ENCODE measurements at places on chromosomes 4 and X. TPM values are rescaled to one million over a fixed set of nuclear protein-coding genes. Genes with fewer than 3 reads are reported as not detected.

GRCh38 chr4:123415977-123416376, 19.4 kb downstream of the SPRY1 start:
- peak; percentile 74 for DNase-seq

- DNase-seq = peak; percentile 35
Measured at GRCh38 chr4:89212666-89213381, 94.8 kb downstream of the GPRIN3 start.

DNA sequence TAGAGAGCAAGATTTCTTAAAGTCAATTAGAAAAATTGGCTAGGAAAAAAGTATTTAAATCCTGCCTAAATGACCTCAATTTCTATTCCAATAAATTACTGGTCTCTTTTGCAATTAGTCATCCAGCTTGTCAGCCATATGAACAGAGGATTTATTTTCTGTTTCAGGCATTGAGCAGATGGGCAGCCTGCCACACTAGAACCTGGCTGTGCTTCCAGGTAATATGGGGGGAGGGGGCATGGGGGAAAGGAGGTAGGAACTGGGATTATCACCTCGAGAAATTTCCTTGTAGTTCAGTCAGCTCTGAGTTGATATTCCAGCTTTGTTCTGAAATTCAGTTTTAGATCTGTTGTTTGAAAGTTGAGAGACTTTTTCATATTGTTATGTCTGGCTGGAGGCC, 206.3 kb upstream of the LCORL start:
- no peak for DNase-seq

DAPP1 gene
- not detected for total RNA-seq

DNA sequence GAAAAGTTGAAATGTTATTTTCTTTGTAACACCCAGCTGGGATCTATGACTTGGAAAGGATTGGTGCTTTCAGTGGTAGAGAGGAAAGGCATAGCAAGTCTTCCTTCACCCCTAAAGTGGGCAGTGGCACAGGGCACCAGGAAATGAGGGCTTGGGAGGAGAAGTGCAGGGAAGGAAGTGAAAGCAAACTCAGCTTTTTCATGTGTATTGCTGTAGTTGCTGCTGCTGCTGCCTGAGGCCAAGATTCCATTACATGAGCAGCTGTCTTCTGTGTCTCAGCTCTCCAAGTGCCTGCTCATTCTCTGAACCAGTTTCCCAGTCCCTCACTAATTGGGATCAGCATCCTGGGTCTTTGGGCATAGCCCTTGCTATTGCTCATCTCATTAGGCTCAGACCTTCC, 2.6 kb downstream of the HCCS start:
- peak; percentile 48 for DNase-seq

NDNF gene
- not detected for total RNA-seq

DNA sequence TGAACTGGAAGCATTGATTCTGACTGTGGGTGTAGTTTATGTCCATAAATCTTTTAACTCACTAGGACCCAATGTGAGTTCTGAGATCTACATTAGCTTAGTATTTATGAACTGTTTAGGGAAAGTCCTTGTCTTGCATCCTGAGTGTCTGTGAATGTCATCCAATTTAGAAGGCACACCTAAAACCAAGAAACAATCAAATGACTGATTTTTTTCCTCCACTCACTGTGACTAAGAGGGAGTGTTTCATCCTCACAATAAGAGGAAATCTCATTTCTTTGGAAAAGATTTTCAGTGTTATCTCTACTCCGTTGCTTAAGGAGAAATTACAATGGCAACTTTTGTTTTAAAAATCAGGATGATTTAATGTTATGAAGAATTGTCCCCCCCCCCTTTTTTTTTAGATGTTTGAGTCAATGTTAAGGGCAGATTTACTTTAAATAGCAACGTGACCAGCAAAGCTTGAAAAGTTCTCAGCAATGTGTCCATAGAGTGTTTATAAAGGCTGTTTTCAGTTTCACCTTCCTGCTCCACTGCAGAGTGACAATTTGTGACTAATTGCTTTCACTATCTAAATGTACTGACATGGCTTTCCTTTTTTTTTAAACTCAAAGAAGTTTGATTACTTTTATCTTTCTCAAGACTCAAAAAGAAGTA, 173.0 kb downstream of the SPCS3 start:
- DNase-seq = peak; percentile 32
